ENCODE measurements at places on chromosomes 12 and 14.

GRCh38 chr14:50520947-50521815 is 11.2 kb downstream of the MAP4K5 start:
- peak; percentile 56 for DNase-seq

DNA sequence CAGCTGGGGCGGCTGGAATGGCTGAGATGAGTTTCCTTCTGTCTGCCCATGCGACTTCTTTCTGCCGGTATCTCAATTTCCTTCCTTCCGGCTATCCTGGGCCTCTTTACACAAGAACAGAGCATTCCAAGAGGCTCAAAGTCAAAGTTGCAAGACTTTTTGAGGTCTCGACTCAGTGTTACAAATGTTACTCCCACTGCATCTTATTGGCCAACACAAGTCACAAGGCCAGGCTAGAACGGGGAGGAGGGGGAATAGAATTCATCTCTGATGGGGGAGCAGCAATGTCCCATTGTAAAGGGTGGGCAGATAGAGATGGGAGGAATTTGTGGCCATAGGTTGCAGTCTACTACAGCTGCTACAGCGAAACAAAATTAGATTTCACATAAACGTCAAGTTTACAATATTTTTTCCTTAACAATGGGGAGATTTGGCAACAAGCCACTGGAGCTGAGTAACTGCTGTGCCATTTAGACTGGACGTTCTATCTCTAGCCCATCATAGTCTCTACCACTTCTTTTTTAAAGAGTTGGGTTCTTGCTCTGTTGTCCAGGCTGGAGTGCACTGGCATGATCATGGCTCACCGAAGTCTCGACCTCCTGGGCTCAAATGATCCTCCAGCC is 9.5 kb upstream of the NYNRIN start:
- DNase-seq, result no peak

- DNase-seq, result no peak
These were observed 85.8 kb downstream of the CAND1 start for GRCh38 chr12:67354966-67355365.

DNA sequence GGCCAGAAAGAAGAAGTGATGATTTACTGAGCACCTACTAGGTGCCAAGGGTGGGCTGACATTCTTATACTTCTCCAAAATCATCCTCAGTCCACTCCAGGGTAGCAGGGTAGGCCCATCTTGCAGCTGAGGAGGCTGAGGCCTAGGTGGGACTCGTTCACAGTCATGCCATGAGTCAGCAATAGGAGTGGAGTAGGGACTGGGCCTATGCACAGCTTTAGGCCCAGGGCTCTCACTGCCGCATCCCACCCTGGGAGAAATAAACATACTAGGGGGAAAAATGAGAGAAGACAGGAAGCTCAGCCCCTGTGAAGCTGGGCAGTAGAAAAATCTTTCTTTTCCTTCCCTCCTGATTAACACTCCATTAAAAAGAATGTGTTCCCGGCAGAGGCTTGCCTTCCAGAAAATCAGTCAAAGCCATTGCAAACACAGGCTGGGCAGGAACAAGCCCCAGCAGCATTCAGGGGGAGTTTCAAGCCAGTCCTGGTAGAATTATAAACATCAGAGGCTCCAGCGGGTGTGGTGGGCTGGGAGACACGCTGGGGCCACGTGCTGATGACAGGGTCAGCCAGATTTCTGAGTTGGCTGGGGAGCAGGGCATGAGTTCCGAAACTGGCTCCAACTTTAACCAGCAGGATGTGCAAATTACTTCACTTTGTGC is 1.8 kb downstream of the HSPB8 start:
- DNase-seq, result no peak

- DNase-seq, result no peak
These were observed 23.1 kb downstream of the METAP2 start for GRCh38 chr12:95497031-95497430.
